ENCODE measurements at places on chromosomes 16 and 17. TPM values are rescaled to one million over a fixed set of nuclear protein-coding genes. Genes with fewer than 3 reads are reported as not detected.

AGRP gene
- total RNA-seq, result not detected

DNA sequence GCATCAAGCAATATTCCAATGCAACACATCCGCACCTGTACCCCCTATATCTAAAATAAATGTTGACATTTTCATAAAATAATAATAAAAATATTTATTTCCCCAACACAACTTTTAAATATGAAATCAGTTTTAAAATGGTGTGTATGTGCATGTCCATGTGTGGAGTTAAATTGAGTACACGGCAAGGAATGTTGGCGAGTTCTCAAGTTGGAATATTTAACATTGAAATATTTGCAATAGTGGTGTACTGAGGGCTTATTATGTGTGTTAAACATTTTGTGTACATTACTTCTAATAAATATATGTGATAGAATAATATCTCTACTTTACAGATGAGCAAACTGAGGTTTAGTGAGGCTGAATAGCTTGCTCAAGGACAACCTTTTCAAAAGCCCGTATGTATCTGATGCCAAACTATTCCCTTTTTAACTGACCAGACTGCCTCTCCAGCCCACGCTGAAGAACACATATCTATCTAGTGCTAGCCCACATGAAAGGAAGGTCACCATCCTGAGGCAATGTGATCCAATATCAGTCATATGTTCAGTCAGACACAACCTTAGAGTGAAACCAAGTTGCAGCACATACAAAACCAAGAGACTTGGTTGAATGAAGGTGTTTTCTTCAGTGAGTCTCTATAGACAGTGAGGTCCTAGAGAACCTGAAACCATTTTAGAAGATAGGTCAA is 192.2 kb upstream of the CDH11 start:
- no peak for DNase-seq

DNA sequence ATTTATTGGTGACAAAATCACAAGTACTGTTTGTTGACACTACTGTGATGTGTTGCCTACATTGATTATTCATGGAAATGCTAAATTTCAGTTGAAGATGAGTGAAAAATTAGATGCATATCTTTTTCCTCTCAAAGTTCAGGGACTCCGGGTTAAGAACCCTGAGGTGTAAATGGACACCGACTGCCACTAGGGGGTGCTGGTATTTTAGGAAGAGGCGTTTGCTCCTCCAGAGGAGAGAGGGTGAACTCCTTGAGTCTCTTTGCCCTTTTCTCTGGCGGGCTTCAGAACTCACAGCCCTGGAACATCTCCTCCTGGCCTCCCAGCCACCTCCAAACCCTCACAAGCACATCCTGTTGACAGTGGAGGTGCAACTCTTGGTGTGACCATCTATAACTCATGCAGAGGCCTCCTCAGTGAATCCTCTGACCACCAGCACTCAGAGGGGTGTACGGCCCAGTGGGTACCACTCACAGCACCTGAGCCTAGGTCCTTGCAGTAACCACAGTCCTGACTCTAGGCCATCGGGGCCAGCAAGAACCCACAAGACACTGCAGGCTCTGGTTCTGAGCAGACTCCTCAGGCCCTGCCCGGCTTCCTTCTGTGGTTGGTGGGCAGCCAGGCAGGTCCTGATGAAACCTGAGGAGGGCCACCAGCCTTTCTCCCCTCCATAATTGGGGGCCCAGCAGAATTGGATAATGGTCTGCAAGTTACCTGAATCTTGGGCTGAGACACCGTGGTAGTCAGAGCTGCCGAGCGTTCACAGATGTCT is 26.2 kb upstream of the PIK3R5 start:
- DNase-seq, result peak; percentile 68

DNA sequence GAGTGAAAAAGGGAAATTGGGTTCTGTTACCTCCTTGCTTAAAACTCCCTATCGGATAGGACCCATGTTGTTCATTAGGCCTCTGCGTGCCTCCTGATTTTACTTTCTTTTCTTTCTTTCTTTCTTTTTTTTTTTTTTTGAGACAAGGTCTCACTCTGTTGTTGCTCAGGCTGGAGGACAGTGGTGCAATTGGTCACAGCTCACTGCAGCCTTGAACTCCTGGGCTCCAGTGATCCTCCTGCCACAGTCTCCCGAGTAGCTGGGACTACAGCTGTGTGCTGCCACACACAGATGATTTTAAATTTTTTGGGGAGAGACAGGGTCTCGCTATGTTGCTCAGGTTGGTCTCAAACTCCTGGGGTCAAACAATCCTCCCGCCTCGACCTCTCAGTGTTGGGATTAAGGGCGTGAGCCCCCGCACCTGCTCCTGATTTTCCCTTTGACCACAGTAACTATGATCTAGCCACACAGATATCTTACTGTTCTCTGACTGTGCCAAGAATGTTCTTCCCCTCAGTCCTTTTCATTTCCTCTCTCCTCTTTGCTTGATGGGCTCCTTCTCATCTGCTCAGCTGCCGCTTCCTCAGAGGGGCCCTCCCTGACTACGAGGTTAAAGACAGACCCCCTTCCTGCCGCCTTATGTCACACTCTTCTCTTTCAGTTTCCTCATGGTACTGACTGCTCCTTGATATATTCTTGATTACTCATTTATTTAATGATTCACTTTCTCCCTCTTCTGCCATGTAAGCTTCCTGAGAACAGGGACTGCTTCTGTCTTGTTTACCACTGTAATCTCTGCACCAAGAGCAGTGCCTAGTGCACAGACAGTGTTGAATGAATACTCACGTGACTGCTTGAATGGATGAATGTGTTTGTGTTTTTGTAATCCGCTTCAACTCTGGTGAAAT is 44.3 kb downstream of the LCMT1 start:
- DNase-seq, result peak; percentile 67

DNA sequence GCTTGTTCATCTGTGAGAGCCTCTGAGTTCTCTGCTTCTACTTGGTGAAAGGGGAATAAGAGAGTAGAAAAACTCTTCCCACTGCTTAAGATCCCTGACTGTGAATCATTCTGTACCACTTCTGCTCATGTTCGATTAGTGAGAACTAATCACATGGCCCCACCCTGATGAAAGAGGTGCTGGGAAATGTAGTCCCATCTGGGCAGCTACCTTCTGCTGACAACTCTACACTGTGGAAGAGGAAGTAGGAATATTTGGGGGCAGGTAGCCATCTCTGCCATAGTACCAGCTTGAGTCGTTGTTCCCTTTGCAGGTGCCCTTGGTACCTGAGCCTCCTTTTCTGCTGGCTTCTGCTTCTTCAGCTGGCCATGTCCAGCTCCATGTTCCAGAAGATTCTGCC is 29.9 kb downstream of the NKD1 start:
- no peak for DNase-seq

GRCh38 chr16:66942981-66943380 is 7.7 kb downstream of the CES2 start:
- DNase-seq, result no peak

KRTAP4-4 gene
- total RNA-seq, result not detected

DNA sequence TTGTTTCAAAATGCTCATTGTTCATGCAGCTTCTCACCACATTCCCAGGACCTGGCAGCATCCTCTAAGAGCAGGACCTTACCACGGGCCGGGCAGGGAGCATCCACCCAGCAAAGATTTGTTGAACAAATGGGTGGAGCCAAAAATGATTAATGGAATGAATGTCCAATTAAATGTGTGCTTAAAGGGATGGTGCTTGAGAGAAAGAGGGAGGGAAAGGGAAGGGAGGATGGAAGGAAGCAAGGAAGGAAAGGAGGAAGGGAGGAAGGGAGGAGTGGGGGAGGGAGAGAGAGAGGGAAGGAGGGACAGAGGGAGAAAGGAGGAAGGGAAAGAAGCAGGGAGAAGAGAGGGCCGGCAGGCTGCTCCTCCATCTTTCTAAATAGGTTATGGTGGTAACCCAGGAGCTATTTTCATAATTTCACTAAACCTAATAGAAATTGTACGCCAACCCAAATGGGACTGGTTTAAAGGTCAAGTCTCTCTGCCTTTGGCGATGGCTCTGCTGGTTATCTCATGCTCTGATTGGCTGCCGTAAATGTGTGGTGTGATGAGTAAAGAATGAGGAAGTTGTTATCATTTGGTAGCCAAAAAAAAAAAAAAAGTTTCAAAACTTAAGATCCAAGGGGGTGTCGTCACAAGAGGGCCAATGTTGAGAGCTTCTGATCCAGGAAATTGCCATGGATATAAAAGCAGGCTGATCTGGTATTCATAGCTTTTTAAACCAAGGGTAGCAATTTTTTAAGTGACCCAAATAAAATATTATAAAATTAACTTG is 126.7 kb upstream of the FOXF1 start:
- no peak for DNase-seq

GPR142 gene
- total RNA-seq, result not detected

DNA sequence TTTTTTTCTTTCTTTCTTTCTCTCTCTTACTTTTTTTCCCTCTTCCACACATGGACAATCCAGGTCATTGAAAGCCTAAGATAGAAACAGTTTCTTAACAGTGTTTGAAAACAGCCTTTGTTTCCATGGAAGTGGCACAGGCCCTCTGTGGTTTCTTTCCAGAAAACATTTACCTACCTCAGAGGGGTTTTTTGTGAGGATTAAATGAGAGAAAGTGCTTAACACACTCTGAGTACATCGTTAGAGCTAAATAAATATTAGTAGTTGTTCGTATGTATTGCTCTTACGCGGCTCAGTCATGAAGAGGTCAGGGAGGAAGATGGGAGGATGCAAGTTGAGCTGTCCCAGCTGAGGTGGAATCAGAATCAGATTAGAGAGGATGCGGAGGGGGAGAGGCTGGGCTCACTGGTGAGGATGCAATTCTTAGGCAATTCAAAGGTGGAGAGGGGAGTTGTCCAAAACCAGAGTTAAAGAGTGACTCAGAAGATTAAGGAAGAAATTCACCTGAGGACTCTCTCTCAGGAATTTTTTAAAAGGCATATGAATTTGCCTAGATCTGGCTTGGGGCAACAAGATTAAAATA is 345.4 kb downstream of the PMP22 start:
- no peak for DNase-seq

MAPK8IP3 gene
- 108 TPM for total RNA-seq

- DNase-seq, result no peak
These were observed 55.4 kb downstream of the ABAT start for GRCh38 chr16:8729779-8730334.

ZG16 gene
- not detected for total RNA-seq

CDK3 gene
- total RNA-seq, result 3.6 TPM

DNA sequence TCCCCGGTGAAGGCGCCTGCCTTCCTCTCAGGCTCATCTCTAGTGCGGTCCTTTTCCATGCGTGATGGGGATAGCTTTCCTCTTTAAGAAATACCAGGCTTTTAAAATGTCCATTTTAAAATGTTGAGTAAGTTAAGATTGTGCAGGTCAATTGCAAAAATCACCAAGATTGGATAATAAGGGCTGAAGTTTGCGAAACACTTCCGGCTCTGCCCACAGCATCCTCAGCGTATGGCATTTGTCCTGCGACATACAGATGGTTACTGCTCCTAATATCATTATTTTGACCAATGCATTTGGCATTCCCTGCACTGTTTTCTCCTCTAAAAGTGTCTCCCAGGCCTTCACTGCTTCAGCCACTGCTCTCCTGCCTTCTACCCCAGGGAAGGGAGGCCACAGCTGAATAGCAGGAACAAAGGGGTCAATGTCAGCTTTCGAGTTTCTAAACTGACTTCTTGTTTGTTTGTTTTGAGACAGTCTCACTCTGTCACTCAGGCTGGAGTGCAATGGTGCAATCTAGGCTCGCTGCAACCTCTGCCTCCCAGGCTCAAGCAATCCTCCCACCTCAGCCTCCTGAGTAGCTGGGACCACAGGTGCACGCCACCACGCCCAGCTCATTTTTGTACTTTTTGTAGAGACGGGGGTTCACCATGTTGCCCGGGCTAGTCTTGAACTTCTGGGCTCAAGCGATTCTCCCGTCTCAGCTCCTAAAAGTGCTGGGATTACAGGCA is 91.9 kb downstream of the CRISPLD2 start:
- no peak for DNase-seq

GRCh38 chr16:68754084-68754792 is 17.1 kb downstream of the CDH1 start:
- DNase-seq, result no peak

DNA sequence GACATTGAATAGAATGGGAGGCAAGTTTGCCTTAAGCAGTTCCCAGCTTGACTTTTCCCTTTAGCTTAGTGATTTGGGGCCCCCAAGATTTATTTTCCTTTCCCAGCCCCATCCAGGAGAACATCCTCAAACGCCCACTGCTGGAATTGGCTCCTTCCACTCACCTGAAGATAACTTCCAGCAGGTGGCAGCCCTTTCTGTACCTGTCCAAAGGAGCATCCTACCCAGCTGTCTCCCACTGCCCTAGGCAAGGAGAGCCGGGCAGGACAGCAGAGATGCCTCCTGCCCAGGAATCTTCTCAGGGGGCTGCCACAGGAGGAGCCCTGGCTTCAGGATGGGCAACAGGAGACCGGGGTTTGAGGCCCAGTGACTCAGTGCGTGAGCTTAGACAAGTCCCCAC is 6.4 kb downstream of the CACNG5 start:
- DNase-seq, result no peak

GCGR gene
- total RNA-seq, result not detected

SGCA gene
- 428 TPM for total RNA-seq

DNAAF1 gene
- not detected for total RNA-seq

EVI2A gene
- 48.6 TPM for total RNA-seq

DNA sequence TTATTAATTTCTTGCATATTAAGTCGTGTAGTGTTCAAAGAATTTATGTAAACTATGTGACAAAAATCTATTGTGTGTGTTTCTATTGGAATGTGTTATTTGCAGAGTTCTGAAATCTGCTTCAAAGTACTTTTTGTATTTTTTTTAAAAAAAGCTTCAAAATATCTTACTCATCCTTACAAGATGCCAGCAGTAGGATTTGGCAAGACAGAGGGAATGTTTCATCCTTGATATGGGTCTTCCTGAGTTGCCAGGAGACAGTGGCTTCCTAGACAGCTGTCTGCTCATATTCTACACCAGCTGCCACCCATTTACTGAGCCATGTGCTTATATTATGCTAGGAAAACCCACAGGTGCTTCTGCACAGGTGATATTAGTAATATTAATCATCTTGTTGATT is 36.4 kb downstream of the EFCAB5 start:
- DNase-seq, result peak; percentile 86

DNA sequence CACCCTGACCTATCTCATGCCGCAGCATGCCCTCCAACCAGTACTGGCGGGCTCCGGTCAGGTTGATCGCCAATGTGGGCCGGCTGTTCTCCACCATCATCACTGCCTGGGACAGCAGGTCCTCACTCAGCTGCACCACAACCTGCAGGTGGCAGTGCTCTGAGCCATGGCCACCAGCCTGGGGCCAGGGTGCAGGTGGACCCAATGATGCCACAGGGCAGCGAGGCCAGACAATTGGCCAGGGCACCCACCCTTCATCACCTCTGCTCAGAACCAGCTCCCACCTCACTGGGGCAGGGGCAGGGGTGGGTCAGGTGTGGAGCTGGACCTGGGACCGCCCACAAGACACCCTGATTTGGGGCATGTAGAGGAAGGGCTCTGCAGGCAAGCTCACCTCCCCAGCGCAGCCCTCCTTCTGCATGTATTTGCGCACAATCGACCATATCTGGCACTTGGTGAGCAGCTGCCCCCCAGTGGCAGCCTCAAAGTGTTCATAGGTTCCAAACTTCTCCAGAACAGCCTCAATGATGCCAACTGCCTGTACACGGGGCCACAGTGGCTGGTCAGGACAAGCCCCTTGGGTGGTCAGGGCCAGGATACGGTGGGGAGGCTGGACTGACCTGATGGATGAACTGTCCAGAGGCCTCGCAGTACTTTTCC is 4.2 kb downstream of the MATCAP1 start:
- no peak for DNase-seq

All from myocyte (in vitro differentiated cells).